ENCODE measurements at places on chromosomes 5 and 9.

GRCh38 chr5:38576442-38576841 lies 20.0 kb upstream of the LIFR start:
- no peak for DNase-seq

- no peak for DNase-seq
Observed at GRCh38 chr5:107215611-107216010, 455.1 kb downstream of the EFNA5 start.

- no peak for DNase-seq
Observed at GRCh38 chr9:77133011-77133410, 44.3 kb upstream of the VPS13A start.

GRCh38 chr5:139670369-139671095 lies 22.4 kb downstream of the CXXC5 start:
- peak; percentile 75 for DNase-seq

DNA sequence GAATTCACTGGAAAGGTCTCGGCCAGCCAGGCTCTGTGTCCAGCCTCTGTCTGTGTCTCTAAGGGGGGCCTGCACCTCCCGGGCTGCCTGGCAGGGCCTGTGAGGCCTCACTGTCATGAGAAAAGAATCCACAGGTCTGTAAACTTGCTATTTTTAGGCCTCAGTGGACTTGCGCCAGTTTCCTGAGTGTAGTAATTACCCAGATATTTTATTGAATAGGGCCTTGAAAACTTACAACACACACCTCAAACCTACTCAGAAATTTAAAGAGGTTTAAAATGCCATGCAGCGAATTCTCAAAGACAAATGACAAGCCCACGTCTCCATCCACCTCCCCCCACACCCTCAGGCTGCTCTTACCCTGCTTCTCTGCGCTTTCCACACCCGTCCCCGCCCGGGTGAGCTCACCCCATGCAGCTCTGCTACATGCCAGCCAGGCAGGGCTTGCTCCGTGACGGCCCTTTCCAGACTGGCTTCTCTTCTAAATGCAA lies 8.8 kb upstream of the TENT4A start:
- DNase-seq: no peak

DNA sequence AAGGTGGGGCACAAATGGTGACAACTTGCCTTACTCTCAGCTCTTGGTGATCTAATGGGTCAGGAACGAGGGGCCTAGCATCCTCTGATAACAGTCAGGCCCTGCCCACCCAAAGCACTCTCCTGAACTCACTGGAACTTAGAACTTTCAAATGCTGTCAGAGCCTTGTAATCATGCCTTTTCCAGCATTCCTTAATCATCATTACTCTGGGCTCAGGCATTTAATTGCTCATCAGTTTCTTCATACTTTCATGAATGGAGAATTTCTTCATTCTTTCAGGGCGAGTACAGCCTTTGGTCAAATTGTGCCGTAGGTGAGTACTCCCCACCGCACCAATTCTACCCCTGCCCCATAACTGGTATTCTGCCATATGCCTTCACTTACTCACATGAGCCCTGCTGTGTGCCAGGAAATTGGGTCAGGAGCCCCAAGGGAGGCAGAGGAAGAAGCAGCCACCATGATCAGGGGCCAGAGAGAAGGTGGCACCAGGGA lies 30.2 kb upstream of the DUSP1 start:
- DNase-seq: no peak

DNA sequence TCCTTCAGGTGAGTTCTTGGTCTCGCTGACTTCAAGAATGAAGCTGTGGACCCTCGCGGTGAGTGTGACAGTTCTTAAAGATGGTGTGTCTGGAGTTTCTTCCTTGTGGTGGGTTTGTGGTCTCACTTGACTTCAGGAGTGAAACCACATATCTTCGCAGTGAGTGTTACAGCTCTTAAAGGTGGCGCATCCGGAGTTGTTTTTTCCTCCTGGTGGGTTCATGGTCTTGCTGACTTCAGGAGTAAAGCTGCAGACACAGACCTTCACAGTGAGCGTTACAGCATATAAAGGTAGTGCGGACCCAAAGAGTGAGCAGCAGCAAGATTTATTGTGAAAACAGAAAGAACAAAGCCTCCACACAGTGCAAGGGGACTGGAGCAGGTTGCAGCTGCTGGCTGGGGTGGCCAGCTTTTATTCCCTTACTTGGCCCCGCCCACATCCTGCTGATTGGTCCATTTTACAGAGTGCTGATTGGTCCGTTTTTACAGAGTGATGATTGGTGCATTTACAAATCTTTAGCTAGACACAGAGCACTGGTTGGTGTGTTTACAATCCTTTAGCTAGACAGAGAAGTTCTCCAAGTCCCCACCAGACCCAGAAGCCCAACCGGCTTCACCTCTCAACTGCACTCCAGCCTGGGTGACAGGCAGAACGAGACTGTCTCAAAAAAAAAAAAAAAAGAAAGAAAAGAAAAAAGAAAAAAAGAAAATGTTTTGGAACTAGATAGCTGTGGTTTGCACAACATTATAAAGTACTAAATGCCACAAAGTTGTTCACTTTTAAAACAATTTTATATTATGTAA lies 9.1 kb upstream of the ERMP1 start:
- DNase-seq: peak; percentile 84

GRCh38 chr9:15531380-15531779 lies 20.6 kb upstream of the PSIP1 start:
- no peak for DNase-seq

GRCh38 chr5:123561230-123561629 lies 49.3 kb downstream of the CSNK1G3 start:
- DNase-seq: no peak

- no peak for DNase-seq
Observed at GRCh38 chr9:35481347-35481975, 8.4 kb upstream of the RUSC2 start.

GRCh38 chr9:22446589-22446949 lies at the start of gene DMRTA1:
Gene DMRTA1 (plus strand): TSS chr9:22446824. CDS start chr9:22447066, 242 bp downstream.
- no peak for DNase-seq

- DNase-seq: no peak
Observed at GRCh38 chr5:123344816-123345426, 78.3 kb downstream of the CEP120 start.

GRCh38 chr5:87653242-87653641 lies 240.5 kb upstream of the CCNH start:
- no peak for DNase-seq

GRCh38 chr5:163489055-163489744 lies 16.2 kb upstream of the MAT2B start:
- DNase-seq: no peak

GRCh38 chr5:4028384-4028783 lies 432.8 kb downstream of the IRX1 start:
- no peak for DNase-seq

DNA sequence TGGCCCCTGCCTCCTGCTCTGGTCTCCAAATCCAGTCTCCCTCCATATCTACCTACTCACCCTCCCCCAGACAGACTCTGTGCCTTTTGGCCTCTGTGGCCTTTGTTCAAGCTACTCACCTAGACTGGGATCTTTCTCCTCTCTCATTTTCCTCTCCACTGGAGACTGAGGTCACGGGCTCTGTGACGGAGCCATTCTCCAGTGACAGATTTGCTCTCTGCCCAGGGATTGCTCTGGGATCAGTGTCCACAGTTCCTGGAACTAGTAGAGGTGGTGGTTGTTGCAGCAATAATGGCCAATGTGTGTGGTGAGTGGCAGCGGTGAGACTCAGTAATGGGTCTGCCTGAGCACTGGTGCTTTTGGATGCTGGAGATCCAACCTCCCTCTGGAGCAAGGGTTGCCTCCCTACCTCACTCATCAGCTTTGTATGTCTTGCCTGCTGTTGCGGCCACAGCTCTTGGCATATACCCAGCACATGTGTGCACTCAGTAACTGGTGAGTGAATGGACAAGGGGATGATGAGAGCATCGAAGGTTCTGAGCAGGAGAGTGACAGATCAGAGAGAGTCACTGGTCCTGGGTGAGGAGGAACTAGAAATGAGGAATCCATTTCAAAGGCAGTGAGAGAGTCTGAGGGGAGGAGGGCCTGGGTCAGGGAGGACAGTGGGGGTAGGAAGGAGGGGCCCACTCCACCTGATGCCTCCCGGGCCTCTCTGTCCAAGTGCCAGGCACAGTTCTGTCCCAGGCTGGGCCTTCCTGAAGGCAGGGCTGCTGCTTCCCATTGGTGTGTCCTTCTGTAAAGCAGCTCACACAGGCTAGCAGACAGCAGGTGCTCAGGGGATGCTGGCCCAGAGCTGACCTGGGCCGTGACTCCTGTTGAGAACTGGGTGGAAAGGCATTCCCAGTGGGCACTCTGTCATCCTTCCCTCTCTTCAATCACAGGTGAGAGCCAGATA lies 96.5 kb upstream of the PITX1 start:
- DNase-seq: no peak

- DNase-seq: no peak
Observed at GRCh38 chr5:159782197-159782994, 133.9 kb upstream of the ADRA1B start.

DNA sequence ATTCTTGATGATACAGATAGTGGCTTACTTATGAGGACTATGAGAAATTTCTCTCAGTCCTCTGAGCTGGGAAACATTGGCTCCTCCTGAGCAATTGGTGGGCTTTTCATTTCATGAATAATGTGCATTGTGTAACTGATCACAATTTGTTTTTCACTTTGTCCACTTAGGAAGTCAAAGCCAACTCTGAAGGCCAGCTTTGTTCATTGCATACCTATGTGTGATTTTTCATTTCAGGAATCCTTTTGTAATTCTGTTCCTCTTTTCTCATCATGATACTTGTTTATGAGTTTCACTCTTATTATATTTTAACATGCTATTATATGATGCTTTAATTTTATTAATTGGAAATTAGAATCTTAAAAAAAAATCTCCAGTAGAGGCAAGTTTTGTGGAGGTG lies 483.0 kb downstream of the EBF1 start:
- DNase-seq: no peak

- no peak for DNase-seq
Observed at GRCh38 chr5:148035676-148036075, 28.1 kb upstream of the SPINK5 start.

DNA sequence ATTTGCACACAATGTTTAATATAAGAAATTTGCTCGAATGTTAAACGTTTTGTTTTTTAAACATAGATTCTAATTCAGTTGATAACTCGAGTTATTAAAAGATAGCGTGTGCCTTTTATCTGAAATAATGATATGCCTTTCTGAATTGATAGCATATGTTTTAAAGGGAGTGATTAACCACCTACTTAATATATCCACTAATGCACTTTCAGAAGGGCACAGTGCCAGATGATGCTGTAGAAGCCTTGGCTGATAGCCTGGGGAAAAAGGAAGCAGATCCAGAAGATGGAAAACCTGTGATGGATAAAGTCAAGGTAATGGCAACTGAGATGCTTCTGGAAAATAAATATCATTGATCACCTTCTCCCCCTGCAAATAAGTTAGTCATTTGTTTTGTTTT lies 53.9 kb downstream of the ERAP1 start:
- no peak for DNase-seq

DNA sequence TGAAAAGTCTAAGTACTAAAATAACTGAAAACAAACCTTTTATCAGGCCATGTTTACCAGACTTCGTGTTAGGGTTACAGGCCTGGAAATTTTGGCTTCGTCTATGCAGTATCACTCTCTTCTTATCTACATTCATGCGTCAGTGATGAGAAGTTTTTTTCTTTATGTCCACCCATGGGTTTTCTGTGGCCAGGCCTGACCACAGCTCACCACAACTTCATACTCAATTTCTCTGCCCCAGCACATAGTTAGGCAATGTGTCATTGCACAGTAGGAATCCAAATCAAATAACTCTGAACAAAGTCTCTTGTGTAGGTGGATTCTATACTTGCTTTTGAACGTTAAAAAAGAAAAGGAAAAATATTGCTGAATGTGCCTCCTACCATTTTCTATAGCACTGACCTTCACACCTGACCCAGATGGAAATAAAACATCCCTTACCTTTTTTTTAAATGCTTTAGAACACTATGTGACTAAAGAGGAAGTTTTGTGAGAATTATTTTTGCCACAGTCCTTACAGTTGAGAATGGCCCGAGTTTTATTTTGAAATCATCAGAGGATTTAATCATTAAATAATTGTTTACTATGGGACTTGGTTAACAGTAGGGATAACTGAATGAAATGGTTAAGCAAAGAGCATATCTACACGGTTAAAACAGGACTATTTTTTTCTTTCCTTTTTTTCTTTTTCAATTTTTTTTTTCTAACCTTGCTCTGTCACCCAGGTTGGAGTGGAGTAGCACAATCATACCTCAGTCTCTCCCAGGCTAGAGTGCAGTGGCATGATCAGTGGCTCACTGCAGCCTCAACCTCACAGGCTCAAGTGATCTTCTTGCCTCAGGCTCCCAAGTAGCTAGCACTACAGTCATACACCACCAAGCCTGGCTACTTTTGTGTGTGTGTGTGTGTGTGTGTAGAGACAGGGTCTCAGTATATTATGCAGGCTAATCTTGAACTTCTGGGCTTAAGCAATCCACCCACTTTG lies 1247.0 kb upstream of the ACO1 start:
- DNase-seq: no peak

- DNase-seq: no peak
Observed at GRCh38 chr5:154258531-154259217, 68.1 kb downstream of the GALNT10 start.

DNA sequence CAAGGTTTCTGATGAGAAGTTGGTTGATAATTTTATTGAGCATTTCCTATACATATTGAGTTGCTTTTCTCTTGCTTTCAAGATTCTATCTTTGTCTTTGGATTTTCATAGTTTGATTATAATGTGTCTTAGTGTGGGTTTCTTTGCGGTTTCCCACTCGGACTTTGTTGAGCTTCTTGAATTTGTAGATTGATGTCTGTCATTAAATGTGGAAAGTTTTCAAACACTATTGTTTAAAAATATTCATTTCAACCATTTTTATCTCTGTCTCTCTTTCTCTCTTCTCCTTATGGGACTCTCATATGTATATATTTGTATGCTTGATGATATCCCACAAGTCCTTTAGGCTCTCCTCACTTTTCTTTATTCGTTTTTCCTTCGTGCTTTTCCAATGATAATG lies 18.5 kb upstream of the PCDHA1 start:
- DNase-seq: no peak

DNA sequence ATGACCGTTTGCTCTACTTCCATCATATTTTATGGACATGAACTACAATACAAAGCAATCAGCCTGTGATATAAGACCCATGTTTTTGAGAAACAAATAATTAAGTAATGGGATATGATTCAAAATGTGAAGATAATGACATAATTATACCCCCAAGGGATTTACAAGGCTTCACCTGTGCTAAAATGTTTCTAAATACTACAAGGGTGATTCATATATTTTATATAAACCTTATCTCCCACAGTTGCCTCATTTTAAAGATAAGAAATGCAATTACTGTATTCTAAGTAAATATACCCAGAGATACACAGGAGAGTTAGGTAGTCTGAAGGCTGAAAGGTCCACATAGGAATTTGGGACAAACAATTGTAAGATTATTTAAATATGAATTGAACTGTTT lies 662.0 kb upstream of the CHD1 start:
- no peak for DNase-seq

GRCh38 chr9:127959841-127960409 lies 20.9 kb downstream of the EEIG1 start:
- no peak for DNase-seq
